ENCODE measurements at places on chromosomes 16 and 17.

GRCh38 chr16:90022209-90023077 is 3.2 kb upstream of the DBNDD1 start:
- DNase-seq = peak; percentile 67

DNA sequence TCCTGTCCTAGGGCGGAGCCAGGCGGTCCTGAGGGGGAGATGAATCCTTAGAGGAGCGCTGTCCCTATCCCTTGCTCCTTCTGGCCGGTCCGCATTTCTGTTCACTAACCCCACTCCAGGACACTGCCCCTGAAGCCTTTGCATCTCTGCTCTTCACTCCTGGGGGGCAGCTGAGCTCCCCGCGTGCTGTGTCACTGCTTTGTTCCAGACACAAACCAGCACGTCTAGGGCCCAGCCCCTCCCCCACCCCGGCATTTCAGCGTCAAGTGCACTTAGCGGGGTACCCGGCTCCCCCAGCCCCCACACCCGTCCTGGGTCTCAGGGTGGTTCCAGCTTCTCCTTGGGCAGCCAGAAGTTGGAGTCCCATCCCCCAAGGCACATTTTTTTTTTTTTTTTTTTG is 8.9 kb downstream of the CORO6 start:
- no peak for DNase-seq

- DNase-seq = peak; percentile 9
Observed at GRCh38 chr17:37359682-37360188, 16.1 kb upstream of the C17orf78 start.

GRCh38 chr16:56812884-56813283 is 52.1 kb upstream of the SLC12A3 start:
- DNase-seq = no peak

- no peak for DNase-seq
Observed at GRCh38 chr16:73166441-73166851, 118.5 kb upstream of the ZFHX3 start.

GRCh38 chr16:3934491-3935181 is 54.1 kb upstream of the CREBBP start:
- DNase-seq = no peak

DNA sequence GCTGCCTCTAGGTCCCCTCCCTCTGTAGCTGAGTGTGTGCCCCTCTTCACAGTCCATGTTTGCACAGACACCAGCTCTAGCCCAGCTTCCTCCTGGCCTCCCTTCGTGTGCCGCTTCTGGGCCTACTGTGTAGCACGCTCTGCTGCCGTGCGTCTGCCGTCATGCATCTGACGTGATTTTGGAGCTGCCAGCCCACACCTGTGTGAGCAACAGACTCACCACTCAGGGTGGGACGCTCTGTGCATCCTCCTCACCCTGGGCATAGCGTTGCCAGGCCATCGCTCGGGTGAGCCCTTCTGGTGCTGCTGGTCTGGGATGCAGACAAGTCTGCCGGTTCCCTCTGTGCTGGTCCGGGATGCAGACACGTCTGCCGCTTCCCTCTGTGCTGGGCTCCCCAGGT is 39.4 kb upstream of the ZNF750 start:
- no peak for DNase-seq

- no peak for DNase-seq
Observed at GRCh38 chr17:4631836-4632580, 9.5 kb downstream of the ALOX15 start.

GRCh38 chr17:80836971-80837481 is 154.6 kb upstream of the CHMP6 start:
- DNase-seq = no peak

- DNase-seq = no peak
Observed at GRCh38 chr16:1713933-1714332, 7.9 kb downstream of the MAPK8IP3 start.

GRCh38 chr17:54992797-54993639 is 24.5 kb downstream of the STXBP4 start:
- DNase-seq = no peak
